ENCODE measurements at places on chromosomes 13 and 19.

- no peak for DNase-seq
These were observed 26.8 kb downstream of the UBXN6 start for GRCh38 chr19:4430760-4431159.

- DNase-seq, result no peak
These were observed 1.1 kb downstream of the MIER2 start for GRCh38 chr19:343451-343931.

- DNase-seq, result no peak
These were observed 135.3 kb downstream of the ZIC5 start for GRCh38 chr13:99836291-99836690.

- DNase-seq, result no peak
These were observed 569.8 kb downstream of the FGF9 start for GRCh38 chr13:22240716-22241115.

DNA sequence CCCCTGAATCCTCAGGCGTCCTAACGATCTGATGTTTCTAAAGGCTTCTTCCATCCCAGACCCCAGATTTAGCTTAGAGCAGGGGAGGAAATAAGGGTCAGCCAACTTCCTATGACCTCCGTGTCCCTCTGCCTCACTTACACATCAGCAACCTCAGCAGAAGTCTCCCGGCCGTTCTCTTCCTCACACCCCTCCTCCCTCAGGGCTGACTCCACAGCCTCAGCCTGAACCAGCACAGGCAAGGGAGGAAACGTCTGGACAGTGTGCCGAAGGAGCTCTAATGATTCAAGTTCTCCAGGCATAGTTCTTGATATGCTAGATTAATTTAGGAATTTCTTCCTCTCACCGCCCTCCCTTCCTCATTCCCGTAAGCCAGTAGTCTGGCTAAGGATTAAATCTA, 121.4 kb downstream of the NUFIP1 start:
- no peak for DNase-seq

- no peak for DNase-seq
These were observed 7.4 kb downstream of the CYSLTR2 start for GRCh38 chr13:48661107-48661506.

- DNase-seq, result no peak
These were observed 26.4 kb downstream of the B3GLCT start for GRCh38 chr13:31225998-31226675.

DNA sequence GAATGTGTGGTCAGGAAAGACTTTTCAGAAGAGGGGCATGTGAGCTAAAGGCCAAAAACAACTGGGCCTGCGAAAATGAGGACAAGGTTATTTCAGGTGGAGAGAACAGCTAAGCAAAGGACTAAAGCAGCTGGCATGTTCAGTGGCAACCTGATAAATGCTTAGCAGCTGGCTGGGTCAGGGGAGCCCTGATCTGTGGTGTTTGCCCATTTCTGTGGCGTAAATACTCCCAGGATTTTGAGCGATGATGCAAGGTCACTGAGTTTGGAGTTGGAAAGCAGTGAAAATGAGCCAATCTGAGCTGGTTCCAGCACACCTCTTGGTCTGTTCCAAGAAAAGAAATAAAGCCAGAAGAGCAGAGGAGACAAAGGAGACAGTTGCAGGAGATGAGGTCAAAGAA, 704.3 kb downstream of the UQCRFS1 start:
- DNase-seq, result no peak

DNA sequence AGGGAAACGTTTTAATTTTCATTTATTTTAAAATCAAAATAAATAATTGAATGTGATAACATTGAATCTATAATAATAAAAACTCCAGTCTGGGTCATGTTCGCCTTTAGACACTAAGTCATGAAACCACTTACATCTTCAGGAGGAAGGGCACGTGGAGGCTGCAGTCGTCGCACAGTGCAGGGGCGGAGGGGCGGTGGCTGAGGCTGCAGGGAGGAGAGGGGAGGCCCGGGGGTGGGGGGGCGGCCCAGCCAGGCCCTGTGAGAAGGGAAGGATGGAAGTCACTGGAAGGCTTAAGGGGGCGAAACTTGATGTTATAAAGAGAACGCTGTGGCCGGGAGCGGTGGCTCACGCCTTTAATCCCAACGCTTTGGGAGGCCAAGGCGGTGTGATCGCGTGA, 14.9 kb upstream of the LATS2 start:
- no peak for DNase-seq

DNA sequence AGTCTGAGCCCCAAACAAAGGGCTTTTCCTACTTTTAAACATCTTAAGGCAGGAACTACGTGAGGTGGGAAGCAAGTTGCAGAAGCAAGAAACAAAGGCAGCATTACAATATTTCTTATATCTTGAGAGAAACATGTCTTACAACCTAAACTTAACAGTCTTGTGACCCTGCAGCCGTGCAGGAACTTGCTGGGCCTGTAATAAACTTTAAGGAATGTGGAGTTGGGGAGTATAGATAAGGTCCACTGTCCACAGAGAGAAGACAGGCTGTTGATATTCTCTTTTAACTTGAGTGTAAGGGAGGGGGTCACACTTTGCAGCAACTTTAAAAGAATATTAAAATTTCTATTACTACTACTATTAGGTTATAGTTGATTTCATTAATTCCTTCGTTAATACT, 214.6 kb upstream of the HTR2A start:
- no peak for DNase-seq

DNA sequence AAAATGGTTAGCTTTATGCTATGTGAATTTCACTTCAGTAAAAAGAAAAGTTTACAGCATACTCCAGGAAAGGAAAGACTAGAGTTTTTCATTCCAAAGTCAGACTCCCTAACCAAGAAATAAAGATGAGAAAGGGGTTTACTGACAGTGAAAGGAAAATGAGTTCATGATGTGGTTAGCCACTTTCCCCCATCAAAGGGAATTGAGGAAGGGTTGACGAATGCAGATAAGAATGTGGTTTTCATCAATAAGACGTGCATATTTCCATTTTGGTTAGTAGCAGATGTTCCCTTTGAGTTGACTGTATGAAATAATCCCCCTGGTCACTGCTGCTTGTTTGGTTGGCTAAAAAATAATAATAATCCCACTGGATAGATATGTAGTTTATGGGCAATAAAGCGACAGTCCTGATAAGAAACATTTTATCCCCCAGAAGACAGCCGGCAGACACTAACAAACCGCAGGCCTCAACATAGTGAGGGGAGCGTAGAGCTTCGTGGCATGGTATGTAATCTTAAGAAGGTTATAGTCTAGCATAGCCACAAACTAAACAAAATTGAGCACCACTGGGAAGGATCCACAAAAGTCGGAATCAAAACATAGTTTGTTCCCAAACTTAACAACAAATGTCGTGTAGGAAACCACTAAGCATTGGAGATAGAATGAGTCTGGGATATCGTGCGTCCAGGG, 114.8 kb downstream of the COL4A2 start:
- peak; percentile 95 for DNase-seq

GRCh38 chr13:40626561-40626960, 39.9 kb downstream of the FOXO1 start:
- no peak for DNase-seq

- DNase-seq, result no peak
These were observed 548.2 kb upstream of the SLITRK1 start for GRCh38 chr13:84430446-84430845.

- DNase-seq, result no peak
These were observed 177.4 kb upstream of the UBL3 start for GRCh38 chr13:30027569-30028455.

GRCh38 chr13:91214031-91214430, 133.5 kb upstream of the MIR17HG start:
- no peak for DNase-seq

GRCh38 chr19:37920591-37921450, 13.8 kb downstream of the SIPA1L3 start:
- DNase-seq, result no peak

GRCh38 chr13:98892821-98893220, 85.0 kb downstream of the DOCK9 start:
- DNase-seq, result no peak

DNA sequence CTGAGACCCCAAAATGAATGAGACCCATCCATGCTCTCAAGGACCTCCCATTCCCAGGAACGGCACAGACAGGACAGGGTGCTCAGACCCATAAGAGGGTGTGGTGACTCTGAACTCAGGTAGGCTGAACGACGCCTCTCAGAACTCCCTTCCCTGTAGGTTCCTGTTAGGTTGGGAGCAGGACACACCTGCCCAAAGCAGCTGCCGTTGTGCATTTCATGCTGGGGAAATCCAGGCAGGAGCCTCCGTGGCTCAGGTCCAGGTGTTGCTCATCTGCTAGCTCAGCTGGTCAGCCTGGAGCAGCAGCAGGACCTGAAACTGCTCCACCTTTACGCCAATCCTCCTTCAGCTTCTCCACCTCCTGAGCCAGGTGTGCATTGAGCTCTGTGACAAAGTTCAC, 19.1 kb upstream of the TEX101 start:
- DNase-seq, result no peak

GRCh38 chr13:88071371-88071770, 400.2 kb downstream of the SLITRK5 start:
- no peak for DNase-seq

DNA sequence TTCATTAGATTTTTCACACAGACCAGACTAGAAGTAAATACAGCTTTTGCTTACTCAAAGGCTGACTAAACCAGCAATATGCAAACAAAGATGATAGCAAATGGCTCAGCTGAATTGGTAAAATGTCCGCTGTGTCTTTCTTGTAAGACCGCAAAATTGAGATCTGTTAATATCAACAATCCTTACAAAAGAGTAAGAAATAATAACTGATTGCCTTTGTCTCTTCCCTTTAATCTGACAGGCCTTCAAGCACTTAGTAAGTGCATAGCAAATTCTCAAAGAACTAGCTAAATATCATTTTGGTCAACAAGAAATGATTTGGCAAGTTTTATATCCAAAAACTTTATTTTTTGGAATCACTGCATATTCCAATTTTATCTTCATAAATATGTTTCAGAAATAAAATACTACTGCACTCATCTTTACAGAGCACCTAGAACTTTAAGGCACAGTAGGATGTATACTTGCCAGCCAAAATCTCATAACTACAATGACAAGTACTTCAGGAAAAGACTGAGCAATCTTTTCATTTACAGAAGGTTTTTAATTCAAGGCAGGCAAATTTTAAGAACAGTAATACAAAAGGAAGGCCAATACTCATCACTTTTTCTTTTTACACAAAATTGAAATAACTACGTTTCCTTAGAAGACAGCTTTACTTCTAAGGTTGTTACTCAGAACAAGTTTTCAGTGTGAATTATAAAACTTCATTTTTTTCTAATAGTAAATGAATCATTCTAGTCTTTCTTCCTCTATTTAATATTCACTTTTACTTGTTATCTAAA, 1.1 kb downstream of the ELF1 start:
- no peak for DNase-seq

DNA sequence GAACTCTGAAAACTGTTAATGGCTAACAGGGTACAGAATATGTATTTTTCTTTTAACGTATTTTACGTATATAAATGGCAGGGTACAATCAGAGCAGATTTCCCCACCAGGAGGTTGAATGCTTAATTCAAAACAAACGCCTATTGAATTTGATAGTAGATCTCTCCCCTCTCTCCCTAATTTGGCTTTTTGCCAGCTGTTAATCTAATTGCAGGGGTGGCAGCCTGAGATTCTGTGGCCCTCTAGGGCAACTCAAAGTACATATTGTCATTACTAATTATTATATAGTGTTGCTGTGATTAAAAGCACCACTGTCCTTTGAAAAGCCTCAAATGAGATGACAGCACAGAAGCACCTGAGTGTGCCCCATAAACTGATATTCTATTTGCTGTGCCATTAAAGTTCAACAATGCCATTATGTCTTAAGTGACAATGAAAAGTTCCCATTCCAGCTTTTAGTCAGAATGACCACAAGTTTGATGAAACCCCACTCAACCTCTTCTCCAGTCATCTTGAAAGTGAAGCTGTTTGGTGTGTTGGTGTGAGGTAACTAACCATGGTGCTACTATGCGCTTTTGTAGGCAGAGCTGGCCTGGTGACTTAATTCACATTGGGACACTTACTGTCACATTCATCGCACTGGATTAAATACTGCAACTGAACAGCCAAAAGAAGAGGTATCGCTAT, 351.4 kb downstream of the KCNRG start:
- DNase-seq, result no peak

DNA sequence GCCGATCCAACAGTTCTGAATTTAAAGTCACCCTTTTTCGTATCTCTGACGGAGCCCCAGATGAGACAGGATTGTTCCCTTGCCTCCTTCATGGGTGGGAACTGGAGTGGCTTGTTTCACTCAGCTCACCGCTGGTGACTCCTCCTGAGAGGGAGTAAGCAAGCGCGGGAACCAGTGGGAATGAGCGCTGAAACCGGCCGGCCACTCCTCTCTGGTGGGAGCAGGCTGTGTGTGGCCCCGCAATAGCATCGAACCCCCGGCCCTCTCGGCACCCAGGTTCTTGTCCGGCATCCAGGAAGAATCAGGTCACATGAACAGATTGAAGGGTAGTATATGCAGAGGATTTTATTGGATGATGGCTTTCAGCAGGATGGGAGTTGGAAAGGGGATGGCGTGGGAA, 1211.6 kb upstream of the PCDH20 start:
- no peak for DNase-seq
